ENCODE measurements at places on chromosomes 12 and 14. TPM values are rescaled to one million over a fixed set of nuclear protein-coding genes. Genes with fewer than 3 reads are reported as not detected.
A peak's percentile ranks its signal among the peaks of the same experiment; 100 is the strongest.

DNA sequence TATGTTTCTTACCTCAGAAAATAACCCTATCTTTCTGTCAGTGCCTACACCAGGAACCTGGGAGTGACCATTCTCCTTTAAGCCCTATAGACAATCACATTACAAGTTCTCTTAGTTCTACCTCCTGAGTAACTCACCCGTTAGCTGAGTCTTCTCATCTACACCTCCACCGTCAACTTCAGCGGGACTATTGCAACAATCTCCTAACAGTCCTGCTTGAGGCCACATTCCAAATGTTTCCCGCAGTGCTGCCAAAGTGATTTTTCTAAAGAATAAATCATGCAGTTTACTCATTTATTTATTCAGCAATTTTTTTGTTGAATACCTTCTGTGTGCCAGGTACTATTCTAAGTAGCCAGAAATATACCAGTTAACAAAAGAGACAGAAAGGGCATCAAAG is 285.0 kb upstream of the GRIP1 start:
- no peak overlapping the region for H3K27ac ChIP-seq
- H3K4me3 ChIP-seq, result no peak overlapping the region
- H3K4me1 ChIP-seq, result no peaks in the 10 kb centered on the region
- DNase-seq, result no peak

- H3K4me1 ChIP-seq, result no peaks in the 10 kb centered on the region
- no peak overlapping the region for H3K4me3 ChIP-seq
- DNase-seq, result no peak
- no peaks in the 10 kb centered on the region for H3K27me3 ChIP-seq
- H3K36me3 ChIP-seq, result no peaks in the 10 kb centered on the region
Measured at GRCh38 chr14:59882957-59883356, 12.4 kb upstream of the RTN1 start.

Gene TCL1B
- total RNA-seq, result not detected

Gene TBC1D30
- 9.7 TPM for total RNA-seq

- H3K27me3 ChIP-seq, result peaks cover 2% of the 10 kb centered on the region
- H3K36me3 ChIP-seq, result no peaks in the 10 kb centered on the region
- no peaks in the 10 kb centered on the region for H3K4me1 ChIP-seq
Measured at GRCh38 chr14:63308723-63309317, 9.9 kb downstream of the GPHB5 start.

DNA sequence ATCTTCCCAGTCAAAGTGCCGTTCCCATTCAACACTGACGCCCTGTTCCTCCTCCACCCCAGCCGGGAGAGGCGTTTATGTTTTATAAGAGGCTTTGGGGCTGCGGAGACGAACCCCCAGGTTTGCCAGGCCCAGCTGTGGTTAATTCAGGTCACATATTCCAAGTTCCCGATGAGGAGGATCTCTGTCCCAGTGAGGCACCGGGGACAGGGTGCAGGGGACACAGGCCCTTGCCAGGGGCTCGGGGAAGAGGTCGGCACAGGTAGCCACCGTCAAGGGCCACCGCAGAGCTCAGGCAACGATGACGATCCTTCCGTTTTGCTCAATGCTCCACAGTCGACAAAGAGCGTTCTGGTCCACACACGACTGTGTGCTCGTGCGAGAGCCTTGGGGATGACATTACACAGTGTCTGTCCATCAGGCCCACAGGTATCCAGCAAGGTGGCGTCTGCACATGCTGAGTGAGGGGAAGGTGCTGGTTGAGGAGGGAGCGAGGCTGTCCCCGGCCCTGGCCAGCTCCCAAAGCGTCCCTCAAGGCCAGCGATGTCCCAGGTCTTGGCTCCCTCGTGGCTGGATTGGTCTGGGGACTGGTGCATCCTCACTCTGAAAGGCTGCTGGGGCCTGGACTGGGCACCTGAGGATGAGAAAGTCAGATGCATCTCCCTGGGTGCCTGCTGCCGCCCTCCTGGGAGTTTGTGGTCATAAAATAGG is 189.2 kb upstream of the C14orf180 start:
- H3K4me3 ChIP-seq, result no peak overlapping the region
- no peak overlapping the region for H3K27ac ChIP-seq
- H3K27me3 ChIP-seq, result no peaks in the 10 kb centered on the region
- no peaks in the 10 kb centered on the region for H3K4me1 ChIP-seq
- peak; percentile 62 for DNase-seq

DNA sequence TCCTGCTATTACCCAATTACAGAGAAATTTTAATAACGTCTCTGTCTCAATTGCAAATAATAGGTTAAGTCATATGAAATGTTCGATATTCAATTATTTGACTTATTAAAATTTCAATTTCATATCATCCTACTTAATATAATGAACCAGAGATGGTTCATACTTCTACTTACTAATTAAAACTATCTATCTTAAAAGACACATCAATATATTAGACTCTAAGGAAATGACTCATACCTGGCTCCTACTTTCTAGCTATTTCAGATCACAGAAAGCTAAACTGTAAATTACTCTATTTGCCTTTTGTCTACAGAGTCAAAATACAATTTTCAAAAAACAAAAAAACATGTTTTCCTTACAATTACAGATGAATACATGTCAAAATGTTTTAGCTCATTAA is 99.6 kb downstream of the CAPZA3 start:
- no peak overlapping the region for H3K4me3 ChIP-seq
- no peaks in the 10 kb centered on the region for H3K4me1 ChIP-seq
- no peaks in the 10 kb centered on the region for H3K36me3 ChIP-seq
- no peaks in the 10 kb centered on the region for H3K27me3 ChIP-seq

Gene ZNF384
- total RNA-seq, result 66.7 TPM

DNA sequence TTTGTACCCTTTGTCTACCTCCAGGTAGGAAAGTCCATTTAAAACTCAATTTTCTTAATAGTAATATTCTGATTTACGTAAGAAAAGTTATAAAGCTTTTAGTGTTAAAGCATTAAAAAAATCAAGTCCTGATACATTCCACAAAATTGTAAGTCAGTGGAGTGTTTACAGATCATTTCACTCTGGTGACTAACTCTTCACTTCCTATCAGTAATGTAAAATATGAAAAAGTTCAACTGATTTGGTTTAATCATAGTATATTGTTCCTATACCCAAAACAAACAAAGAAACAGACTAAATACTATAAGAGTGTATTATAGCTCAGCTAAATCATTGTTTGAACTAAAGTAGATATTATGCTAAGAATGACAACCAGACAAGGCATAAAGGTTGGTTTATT is 85.9 kb downstream of the VEZT start:
- peaks cover 6% of the 10 kb centered on the region for H3K36me3 ChIP-seq
- no peaks in the 10 kb centered on the region for H3K4me1 ChIP-seq
- DNase-seq, result no peak
- H3K27me3 ChIP-seq, result no peaks in the 10 kb centered on the region
- no peak overlapping the region for H3K27ac ChIP-seq

Gene PTPRB
- 53.2 TPM for total RNA-seq

GRCh38 chr12:122032580-122032979 is 10.9 kb downstream of the BCL7A start:
- H3K4me1 ChIP-seq, result no peaks in the 10 kb centered on the region
- no peaks in the 10 kb centered on the region for H3K36me3 ChIP-seq
- no peaks in the 10 kb centered on the region for H3K27me3 ChIP-seq
- H3K27ac ChIP-seq, result no peak overlapping the region

GRCh38 chr14:69042299-69042698 is 63.2 kb upstream of the ACTN1 start:
- H3K27ac ChIP-seq, result peak overlapping the region; percentile 92
- H3K4me3 ChIP-seq, result no peak overlapping the region
- peaks cover 15% of the 10 kb centered on the region for H3K4me1 ChIP-seq
- no peaks in the 10 kb centered on the region for H3K27me3 ChIP-seq

Gene FOXN4
- not detected for total RNA-seq

DNA sequence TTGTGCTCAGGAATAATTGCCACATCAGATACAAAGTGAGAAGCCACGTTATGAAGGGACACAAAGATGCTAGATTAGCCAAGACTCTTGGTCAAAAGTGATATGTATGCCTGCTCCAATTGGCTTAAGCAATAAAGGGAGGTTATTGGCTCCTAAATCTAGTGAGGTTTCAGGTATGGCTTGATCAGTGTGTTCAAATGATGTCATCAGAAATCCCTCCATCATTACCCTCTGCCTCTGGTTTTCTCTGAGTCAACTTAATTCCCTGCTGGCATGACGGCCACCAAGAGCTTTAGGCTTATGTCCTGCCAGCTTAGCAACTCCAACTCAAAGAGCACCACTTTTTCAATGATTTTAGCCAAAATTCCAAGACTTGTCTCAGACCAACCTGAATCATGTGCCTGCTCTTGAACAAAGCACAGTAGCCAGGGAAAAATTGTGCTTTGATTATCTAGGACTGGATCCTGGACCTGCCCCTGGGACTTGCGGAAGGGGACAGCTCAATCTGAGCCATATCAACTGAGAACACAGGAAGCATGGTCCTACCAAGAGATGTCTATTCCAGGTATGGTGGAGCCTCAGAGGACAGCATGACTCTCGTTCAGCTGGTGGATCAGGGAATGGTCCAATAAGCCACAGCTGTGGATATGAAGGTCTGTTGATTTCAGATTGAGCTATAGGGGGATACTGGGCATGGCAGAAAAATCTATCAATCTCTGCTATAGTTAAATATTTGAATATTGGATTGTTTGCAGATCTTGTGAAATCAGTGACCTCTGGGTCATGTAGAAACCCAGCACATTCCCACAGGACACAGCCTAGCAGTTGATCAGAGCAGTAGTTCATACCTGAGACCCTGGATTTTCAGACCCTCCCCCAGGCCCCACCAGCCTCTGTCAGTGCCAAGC is 16.1 kb upstream of the P2RX7 start:
- H3K4me3 ChIP-seq, result no peak overlapping the region
- DNase-seq, result no peak
- H3K36me3 ChIP-seq, result no peaks in the 10 kb centered on the region

DNA sequence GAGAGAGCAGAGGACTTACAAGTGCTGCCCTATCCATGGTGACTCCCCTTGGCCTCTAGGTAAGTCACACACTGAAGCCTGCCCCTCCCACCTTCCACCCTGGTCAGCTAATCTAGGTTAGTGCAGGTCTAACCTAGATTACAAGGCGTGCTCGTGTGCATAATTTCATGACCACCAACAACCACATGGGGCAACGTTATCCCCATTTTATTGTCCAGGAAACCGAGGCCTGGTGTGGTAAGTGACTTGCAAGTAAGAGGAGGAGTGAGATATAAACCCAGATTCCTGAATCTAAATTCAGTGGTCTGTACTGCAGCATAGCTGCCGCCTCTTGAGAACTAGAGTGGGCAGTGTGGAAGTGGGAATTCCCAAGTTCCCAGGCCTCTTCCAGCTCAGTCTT is 171.1 kb downstream of the DAD1 start:
- no peak overlapping the region for H3K4me3 ChIP-seq
- H3K4me1 ChIP-seq, result no peaks in the 10 kb centered on the region
- no peak overlapping the region for H3K27ac ChIP-seq
- no peaks in the 10 kb centered on the region for H3K36me3 ChIP-seq
- H3K27me3 ChIP-seq, result no peaks in the 10 kb centered on the region
- no peak for DNase-seq

GRCh38 chr12:66309606-66310005 is 7.3 kb downstream of the HELB start:
- no peaks in the 10 kb centered on the region for H3K4me1 ChIP-seq
- no peak overlapping the region for H3K27ac ChIP-seq
- no peak for DNase-seq
- no peaks in the 10 kb centered on the region for H3K36me3 ChIP-seq

DNA sequence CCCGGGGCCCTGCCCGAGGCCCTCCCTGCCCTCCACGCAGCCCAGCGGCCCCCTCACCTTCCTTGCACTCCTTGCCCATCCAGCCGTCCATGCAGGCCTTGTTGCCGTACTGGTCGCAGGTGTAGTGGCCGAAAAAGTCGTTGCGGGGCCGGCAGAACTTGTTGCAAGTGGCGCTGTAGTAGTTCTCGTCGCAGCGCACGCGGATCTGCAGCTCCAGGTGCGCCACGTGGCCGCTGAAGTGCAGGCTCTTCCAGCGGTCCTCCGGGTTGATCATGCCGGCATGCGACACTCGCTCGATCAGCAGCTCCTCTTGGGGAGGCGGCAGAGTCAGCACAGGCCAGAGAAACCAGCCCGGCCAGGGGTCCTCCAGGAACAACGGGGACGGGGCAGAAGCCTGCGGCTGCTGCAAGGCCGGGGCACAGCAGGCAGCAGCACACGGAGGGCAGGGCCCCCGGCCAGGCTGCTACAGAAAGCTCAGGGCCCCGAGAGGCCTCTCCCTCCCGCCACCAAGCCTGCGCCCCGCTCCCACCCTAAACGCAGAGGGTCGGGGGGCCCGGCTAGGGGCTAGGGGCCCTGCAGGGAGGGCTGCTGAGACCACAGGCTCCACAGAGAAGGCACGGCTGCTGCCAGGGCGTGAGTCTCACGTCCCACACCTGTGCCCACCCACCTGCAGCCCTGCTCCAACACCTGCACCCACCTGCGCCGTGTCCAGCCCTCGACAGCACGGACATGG is 12.7 kb downstream of the JAG2 start:
- no peaks in the 10 kb centered on the region for H3K4me1 ChIP-seq
- DNase-seq, result no peak
- H3K4me3 ChIP-seq, result no peak overlapping the region
- H3K27me3 ChIP-seq, result no peaks in the 10 kb centered on the region

- no peaks in the 10 kb centered on the region for H3K36me3 ChIP-seq
- no peaks in the 10 kb centered on the region for H3K27me3 ChIP-seq
- H3K27ac ChIP-seq, result no peak overlapping the region
- no peak for DNase-seq
Measured at GRCh38 chr14:95548328-95548929, 13.6 kb downstream of the GLRX5 start.

Gene TPH2
- not detected for total RNA-seq

DNA sequence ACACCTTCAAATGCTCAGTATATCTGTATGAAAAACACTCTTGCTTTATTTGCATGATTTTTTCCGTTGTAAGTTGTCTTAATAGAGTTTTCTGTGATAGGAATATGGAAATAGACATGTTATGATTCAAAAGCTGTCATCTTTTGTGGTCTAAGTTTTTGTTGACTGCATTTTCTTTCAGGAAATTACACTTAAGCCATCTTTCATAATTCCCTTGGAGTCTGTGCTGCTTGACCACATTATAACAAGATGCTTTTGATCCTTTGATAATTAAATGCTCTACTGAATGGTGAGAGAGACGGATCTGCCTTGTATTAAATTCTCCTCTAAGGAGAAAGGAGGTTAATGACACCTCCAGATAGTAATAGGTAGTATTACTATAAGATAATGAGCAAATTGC is 272.8 kb upstream of the DAAM1 start:
- no peak overlapping the region for H3K27ac ChIP-seq
- no peak overlapping the region for H3K4me3 ChIP-seq
- no peaks in the 10 kb centered on the region for H3K36me3 ChIP-seq
- no peaks in the 10 kb centered on the region for H3K4me1 ChIP-seq

GRCh38 chr14:68961781-68962584 is 17.1 kb downstream of the ACTN1 start:
- DNase-seq, result peak; percentile 87
- peaks cover 6% of the 10 kb centered on the region for H3K4me1 ChIP-seq
- H3K27ac ChIP-seq, result peak overlapping the region; percentile 84
- H3K36me3 ChIP-seq, result no peaks in the 10 kb centered on the region
- H3K27me3 ChIP-seq, result no peaks in the 10 kb centered on the region

DNA sequence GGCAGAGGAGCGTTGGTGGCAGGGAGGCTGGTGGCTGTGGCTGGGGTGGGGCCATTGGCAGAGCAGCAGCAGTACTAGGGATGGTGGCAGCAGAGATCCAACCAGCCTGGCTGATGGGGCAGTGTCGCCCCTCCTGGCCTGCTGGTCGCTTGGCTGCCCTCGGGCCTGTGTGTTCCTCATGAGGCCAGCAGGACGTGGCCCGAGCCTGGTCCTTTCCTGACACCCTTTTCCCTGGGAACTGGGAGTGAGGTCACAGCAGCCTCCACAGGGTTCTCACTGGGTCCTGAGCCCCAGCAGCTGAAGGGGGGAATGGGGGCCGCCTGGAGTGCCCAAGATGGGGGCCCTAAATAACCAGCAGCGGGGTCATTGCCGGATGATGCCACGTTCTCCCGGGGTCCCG is 46.1 kb downstream of the KIF26A start:
- no peaks in the 10 kb centered on the region for H3K27me3 ChIP-seq
- no peaks in the 10 kb centered on the region for H3K36me3 ChIP-seq
- H3K4me1 ChIP-seq, result no peaks in the 10 kb centered on the region
- DNase-seq, result no peak
- H3K27ac ChIP-seq, result no peak overlapping the region
